ENCODE measurements at places on chromosomes 4 and X. TPM values are rescaled to one million over a fixed set of nuclear protein-coding genes. Genes with fewer than 3 reads are reported as not detected.

DNA sequence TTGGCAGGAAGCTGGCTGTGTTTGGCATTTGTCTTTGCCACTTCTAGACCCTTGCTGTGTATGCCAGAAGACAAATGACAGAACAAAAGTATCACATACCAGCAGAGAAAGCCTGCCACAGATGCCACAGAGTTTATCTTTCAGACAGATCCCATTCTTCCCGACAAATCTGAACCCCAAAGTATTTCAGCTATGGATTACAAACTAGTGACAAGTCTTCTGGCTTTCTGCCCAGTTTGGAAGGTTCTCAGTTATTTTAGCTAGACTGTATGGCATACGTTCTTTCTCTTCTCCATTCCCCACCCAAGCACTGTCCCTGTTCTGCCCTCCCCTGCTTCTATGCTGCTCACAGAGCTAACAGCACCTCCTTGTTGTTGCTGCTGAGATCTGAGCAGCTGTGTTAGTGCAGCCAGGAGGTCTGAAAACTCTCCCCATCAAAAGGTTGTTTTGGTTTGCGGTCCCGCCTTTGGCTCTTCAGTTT lies 236.7 kb downstream of the FRAS1 start:
- no peak for DNase-seq

DNA sequence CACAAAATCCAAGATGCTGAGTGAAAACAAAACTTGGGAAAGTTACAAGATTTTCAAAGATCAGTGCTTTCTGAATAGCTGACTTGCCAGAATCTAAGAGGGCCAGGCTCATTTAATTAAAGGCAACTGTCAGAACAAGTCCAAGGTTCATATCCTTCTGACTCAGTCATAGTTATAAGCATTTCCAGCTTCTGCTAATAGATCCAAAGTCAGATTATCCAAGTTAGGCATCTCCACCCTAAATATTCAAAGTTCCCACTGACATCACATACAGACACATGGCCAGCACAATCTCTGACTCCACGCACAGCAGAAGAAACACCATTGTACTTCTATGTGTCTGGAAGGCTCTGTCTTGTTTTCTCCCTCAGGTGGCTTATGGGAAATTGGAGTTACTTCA lies 41.8 kb downstream of the GASK1B start:
- DNase-seq: no peak

GRCh38 chr4:8324640-8325239 lies 55.2 kb downstream of the HTRA3 start:
- DNase-seq: peak; percentile 31

CHRDL1 gene
- total RNA-seq: 3.7 TPM

DNA sequence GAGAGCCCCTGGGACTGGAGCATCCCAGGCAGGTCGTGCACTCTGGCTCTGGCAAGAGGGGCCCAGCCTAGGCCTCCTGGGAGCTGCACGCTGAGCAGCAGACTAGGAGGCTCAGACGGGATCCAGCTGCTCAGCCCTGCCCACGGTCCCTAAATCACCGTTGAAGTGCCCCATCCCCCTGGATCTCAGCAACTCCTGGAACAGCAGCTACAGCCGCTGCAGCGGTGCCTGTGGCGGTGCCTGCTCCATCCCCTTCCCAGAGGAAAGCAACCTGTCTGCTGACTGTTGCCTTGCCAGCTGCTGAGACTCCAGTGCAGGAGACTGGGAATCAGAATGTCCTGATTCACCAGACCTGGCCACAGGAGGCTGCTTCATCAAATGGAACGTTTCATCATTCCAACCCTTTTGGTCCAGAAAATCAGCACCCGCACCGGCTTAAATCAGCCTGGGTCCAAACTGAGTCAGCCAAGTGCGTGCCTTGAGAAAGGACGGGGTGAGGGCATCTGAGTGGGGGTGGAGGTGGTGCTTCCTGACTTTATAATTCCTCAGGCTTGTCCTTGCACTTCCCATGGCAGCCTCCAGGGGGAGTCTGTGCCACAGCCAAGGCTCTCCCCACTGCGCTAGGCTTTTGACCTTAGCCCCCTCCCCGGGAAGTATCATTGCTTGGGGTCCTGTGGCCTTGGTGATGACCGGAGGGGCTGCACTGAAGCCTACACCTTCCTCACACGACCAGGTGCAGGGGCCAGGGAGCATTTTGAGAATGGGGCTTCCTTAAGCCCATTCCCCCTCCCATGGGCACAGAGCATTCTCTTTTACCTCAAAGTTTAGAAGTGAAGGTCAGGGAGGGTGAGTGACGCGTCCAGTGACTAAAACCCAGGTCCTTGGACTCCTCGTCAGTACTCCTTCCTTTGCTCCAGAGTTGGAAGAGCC lies 6.5 kb downstream of the ZNF185 start:
- DNase-seq: no peak
